HCT116 (cell line): ENCODE measurements at places on chromosomes 3 and 15. TPM values are rescaled to one million over a fixed set of nuclear protein-coding genes. Genes with fewer than 3 reads are reported as not detected.

DNA sequence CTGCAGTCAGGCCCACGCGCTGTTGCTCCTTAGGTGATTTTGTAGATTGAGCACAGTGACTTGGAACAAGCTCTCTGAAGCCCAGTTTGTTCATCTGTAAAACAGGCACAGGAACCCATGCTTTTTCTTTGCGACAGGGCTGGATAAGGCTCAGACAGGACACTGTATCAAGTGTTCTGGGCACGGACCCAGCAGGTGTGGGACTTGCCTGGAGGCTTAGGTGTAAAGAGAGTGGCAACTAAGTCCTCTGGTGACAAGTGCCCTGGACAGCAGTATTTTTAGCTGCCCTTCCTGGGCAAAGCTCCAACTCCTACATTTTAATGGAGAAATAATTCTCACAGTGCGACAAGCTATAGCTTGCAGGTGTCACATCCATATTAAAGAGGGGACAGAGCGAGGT is 32.2 kb downstream of the CD276 start:
- no peak for DNase-seq

GRCh38 chr15:20357481-20358065 is 184.0 kb downstream of the GOLGA6L6 start:
- no peak for DNase-seq

- DNase-seq, result no peak
These were observed 245.6 kb upstream of the GOLIM4 start for GRCh38 chr3:168341192-168341815.

DNA sequence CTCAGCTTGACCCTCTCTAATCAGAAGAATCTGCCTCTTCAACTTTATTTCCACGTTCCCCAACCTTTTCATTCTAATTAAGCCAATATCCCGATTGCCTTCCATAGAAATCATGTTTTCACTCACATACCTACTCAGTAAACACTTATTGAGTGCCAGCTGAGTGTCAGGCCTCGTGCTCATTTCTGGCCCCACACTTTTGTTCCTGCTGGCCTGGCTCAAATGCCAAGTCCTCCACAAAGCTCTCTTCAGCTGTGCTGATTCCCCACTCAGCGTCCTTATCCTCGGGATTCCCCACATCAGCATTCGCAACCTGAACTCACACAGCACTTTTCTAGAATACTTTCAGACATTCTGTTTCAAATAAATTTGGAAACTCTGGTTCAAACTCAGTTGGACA is 68.9 kb downstream of the THBS1 start:
- no peak for DNase-seq

GRCh38 chr15:74253211-74253921 is 17.2 kb downstream of the CCDC33 start:
- DNase-seq, result no peak

DNA sequence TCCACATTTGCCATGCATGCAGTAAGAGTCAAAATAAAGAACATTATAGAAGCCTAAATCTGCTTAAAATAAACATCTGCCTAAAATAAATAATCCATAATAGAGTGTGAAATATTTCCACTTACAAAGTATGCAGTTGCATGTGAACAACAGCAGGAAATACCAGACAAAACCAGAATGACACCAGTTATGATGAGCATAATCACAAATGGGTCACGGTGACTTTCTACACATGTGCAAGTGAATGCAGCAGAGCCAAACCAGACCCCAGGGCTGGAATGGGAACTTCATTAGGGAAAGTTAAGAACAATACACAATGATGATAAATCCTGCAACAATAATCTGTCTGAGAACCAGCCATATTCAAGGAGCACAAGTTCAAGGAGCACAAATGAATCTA is 615.5 kb downstream of the ROBO2 start:
- no peak for DNase-seq

GRCh38 chr15:79474252-79474651 is 42.1 kb downstream of the MINAR1 start:
- no peak for DNase-seq

- no peak for DNase-seq
These were observed 13.9 kb upstream of the GNAI2 start for GRCh38 chr3:50222169-50222528.

- no peak for DNase-seq
These were observed 435 bp downstream of the ALDH1L1 start for GRCh38 chr3:126179825-126180476.

- no peak for DNase-seq
These were observed 2.1 kb upstream of the PTPRG start for GRCh38 chr3:61559136-61559731.

DNA sequence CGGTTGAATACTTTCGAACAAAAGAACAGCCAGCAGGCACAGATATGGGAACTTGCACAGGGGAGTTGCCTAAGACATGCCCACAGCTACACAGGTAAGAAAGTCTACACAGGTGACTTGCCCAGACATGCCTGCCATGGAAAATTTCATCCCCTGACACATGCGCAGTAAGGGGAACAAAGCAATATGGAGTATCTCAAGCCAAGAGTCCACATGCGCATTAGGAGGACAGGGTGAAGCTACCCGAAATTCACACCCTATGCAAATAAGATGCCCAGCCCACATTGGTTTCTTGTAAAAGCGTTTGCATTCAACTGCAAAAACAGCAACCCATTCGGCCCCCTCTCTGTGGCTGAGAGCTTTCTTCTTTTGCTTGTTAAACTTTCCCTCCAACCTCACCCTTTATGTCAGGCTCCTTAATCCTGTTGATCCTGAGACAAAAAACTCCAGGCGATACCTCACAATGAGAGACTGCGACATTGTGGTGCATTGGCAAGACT is 49.3 kb upstream of the TRPM1 start:
- DNase-seq, result no peak

DNA sequence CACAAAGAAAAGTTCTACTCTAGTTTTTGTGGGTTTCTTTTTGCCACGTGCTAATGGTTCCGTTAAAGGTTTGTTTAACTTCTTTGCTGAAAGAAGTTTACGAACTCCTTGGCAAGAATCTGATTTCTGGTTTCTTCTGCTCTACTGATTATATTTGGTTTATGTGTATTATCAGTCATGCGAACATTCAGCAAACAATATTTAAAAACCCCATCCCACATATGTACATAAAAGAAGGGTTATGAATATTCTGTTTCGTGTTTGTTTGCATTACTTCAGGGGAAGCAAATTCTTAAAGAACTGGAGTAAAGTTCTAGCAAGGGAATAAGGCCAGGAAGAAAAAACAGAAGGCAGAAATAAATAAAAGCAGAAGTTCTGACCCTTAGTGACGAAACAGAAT is 9.8 kb downstream of the LARS2 start:
- no peak for DNase-seq

- DNase-seq, result no peak
These were observed 211.2 kb downstream of the WDR72 start for GRCh38 chr15:53548236-53548635.

GRCh38 chr15:96457841-96458240 is 127.3 kb downstream of the NR2F2 start:
- no peak for DNase-seq

GRCh38 chr3:133112666-133113065 is 74.5 kb downstream of the TMEM108 start:
- no peak for DNase-seq

DNA sequence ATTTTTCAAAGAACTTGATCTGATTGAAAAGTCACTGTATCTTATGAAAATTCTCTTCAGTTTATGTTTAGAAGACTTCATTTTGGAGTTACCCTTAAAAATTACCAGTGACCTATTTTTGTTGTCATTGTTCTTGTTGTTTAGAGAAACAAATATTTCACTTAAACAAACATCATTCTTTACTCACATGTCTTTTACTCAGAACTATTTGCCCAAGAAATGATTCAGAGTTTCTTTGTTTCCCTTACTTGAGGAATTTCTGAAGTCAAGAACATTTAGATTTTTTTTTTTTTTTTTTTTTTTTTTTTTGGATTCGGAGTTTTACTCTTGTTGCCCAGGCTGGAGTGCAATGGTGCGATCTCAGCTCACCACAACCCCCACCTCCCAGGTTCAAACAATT is 259.6 kb upstream of the UBE2E1 start:
- DNase-seq, result no peak

DNA sequence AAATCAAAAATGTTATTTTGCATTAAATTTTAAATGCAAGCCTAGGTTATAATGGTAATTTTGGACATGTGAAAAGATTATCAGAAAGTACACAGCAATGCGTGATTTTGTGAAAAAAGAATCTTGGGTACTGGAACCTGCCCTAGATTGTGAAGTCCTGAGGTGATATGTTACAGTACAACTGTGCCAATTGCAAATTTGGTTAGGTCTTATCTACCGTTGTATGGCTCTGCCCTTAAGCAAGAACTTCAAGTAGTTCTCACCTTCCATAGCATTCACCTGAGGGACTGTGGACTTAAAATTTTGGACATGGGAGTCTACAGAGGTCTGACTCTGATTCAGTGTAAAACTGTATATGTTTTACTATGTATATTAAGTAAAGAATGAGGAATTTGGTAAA is 140.2 kb downstream of the PEX5L start:
- no peak for DNase-seq

DNA sequence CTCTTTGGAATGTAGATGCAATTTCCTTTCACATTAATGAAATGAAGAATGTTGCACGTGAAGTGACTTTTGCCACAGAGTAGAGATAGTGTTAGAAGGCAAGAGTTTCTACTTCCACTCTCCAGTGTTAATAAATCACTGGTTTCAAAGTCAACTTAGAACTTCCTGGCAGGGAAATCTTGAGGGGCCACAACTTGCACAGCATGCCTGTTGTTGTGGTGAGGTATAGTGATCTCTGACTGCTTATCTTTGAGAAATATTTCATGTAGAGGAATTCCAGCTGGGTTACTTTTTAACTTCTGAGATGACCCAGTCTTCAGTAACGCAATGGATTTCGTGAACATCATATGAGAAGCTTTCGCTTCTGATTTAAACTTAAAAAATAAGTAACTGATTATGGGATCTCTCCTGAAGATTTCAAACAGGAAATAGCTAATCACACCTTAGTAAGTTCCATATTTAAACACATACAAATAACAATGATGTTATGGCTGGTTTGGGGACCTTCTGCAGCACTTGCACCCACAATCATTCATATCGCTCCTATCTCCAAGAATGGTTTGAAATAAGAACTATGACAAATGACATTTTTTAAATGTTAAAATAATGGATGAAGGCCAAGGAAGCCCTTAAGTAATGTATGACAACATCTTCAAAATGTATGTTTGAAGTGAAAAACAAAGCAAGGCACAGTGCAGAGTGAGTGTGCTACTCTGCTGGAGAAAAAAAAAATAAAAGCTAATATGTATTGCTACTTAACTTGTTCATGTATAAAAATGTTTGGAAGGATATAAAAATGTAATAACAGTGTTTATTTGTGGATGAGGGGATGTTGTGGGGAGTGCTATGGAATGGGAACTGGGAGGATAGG is 726.5 kb upstream of the NECTIN3 start:
- DNase-seq, result no peak

DNA sequence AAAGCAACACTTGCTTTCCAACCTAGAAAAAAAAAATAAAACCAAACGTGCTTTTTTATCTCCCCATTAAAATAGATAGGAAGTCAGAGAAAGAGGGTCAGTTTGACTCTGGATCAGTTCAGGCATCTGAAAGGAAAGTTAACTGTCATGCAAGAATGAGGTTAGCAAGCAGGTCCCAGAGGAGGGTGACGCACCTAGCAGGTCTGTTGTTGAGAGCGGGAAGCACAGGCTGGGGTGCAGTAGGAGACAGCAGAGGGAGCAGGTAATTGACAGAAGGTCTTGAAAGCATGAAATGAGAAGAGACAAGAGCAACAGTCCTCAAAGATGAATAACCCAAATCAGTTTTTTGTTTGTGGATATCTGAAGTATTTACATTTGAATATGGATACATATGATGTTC is 82.5 kb downstream of the ANO10 start:
- DNase-seq, result no peak

DNA sequence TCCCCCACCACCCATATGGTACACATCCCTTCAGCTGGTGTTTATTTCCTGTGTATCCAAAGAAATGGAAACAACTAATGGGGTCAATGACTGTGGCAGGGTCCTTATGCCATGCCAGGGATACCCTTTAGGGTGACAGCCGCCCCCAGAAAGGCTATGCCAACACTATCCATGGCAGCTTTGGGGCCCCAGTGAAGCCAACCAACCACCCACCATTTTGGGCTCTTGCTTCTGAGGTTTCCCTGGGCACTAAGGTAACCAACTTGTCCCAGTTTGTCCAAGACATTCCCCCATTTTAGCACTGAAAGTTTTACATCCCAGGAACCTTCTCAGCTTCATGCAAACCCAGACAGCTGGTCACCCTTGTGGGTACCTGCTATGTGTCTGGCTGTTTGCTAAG is 233.1 kb downstream of the VPS13C start:
- DNase-seq, result no peak

- no peak for DNase-seq
These were observed 154.1 kb downstream of the EPHB1 start for GRCh38 chr3:134949150-134949549.

DNA sequence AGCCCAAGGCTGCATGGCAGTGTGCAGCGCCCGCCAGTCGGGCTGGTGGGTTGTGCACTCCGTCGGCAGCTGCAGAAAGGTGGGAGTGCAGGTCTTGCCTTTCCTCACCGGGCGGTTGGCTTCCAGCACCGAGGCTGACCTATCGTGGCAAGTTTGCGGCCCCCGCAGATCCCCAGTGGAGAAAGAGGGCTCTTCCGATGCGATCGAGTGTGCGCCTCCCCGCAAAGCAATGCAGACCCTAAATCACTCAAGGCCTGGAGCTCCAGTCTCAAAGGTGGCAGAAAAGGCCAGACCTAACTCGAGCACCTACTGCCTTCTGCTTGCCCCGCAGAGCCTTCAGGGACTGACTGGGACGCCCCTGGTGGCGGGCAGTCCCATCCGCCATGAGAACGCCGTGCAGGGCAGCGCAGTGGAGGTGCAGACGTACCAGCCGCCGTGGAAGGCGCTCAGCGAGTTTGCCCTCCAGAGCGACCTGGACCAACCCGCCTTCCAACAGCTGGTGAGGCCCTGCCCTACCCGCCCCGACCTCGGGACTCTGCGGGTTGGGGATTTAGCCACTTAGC is 4.3 kb downstream of the ISL2 start:
- no peak for DNase-seq

Gene ITPKA
- total RNA-seq, result 10.8 TPM

Gene LRCH3
- 38.1 TPM for total RNA-seq

Gene LIPH
- 13.7 TPM for total RNA-seq

Gene MOBP
- not detected for total RNA-seq

Gene UBR1
- total RNA-seq, result 17.9 TPM

Gene CASR
- not detected for total RNA-seq

Gene SLC25A20
- 8.7 TPM for total RNA-seq

Gene A4GNT
- not detected for total RNA-seq

Gene MPI
- 49.7 TPM for total RNA-seq

Gene IGSF11
- not detected for total RNA-seq

Gene CTXN2
- total RNA-seq, result not detected

Gene ECE2
- total RNA-seq, result not detected

Gene STRA6
- 0.54 TPM for total RNA-seq

Gene TMEM108
- total RNA-seq, result not detected

Gene FAM174B
- total RNA-seq, result 0.30 TPM

Gene MCTP2
- 12.9 TPM for total RNA-seq
